ENCODE measurements at places on chromosomes 16 and 17. TPM values are rescaled to one million over a fixed set of nuclear protein-coding genes. Genes with fewer than 3 reads are reported as not detected.

DNA sequence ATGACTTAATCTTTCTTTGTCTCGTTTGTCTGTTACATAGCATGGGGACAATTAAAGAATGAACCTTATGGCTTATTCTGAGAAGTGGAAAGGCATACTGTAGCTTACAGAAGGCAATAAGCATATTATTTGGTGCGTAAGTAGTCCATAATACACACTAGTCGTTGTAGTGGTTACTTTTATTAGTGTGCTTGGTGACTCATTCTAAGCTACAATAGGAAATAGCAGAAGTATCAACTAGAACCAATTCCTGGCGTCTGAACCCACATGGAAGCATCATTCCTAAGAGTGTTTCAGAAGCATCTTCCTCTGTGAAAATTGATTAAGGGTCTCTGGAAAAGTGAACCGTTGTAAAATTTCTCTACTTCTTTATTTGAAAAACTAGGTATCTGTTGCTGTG, 777.8 kb upstream of the EEF2KMT start:
- no peak for DNase-seq

DNA sequence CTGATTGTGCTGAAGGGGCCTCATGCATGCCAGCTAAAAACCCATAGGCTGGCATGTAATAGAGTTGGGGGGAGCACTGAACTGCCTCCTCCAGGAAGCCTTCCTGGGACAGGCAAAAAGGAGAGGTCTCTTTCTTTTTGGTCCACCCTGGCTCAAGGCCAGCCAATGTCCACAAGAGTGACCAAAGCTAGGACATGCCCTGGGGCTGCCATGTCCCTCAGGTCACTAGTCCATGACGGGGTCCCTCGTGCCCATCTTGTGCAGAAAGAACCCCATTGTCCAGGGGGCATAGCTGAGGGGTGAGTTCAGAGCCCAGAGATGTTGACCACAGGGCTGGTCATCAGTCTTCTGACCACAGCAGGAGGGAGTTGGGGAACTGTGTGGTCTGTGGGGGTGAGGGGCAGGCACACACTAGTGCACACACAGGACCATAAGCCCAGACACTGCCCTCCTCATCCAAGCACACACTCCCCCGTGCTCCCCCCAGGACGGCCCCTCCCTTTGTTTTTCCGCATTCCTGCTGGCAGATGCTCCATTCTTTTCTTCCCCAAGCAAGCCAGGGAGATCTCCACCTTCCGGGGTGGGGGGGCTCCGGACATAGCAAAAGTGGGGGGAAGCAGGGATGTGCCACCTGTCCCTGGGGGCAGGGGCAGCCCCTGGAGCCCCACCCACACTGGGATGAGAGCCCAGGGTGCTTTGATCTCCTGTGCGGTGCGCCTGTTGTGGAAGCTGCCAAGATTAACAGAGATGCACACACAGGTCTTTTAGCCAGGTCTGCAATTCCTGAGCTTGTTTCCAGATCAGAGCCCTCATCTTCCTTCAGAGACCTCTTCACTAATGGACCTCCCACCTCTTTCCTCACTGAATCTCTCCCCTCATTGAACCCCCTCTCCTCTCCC, 25.2 kb upstream of the PHB1 start:
- DNase-seq: peak; percentile 89

GRCh38 chr17:38600416-38600815, 5.3 kb downstream of the SRCIN1 start:
- peak; percentile 63 for DNase-seq

DNA sequence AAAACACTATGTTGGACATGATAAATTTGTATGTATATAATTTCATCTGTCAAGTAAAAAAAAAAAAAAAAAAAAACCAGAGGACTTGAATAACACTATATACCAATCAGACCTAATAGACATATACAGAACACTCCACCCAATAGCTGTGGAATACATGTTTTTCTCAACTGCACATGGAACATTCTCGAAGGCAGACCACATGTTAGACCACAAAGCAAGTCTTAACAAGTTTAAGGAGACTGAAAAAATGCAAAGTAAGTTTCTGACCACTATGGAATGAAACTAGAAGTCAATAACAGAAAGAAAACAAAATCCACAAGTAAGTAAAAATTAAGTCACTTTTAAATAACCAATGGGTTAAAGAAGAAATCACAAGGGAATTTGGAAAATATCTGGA, 8.4 kb upstream of the CNTNAP4 start:
- no peak for DNase-seq

- DNase-seq: no peak
These were observed 4.0 kb upstream of the APOH start for GRCh38 chr17:66233023-66233753.

DNA sequence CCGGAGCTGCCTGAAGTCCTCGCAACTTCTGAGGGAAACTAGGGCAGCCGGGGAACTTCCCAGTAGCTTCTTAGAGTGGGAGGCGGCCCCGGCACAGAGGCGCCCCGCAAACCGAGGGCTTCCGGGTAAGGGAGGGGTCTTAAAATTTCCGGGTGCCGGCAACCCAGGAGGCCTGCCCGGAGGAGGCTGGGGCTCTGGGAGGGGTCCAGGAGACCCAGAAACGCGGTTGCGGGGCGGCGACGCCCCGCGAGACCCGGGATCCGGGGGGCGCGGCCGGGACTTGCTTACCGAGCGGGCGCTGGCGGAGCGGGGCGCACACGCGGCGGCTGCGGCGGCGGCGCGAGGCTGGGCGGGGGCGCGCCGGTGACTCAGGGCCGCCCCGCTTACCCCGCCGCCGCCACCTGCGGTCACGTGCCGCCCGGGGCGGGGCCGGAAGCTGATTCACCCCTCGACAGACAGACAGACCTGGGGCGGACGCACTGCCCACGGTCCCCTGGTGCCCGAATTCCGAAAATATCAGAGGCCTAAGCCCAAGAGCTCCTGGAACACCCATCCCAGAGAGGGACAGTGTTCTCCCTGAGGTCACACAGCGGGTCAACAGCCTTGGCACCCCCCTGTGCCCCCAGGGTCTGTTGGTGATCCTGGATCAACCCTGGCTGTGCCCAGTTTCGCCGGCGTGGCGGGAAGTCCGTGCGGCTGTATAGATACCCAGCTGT, at the start of gene FAM83G:
Gene FAM83G, minus strand, starts transcription at position 344 of the 716 bp plus-strand sequence. CDS start 723 bp downstream, outside the sequence.
- DNase-seq: peak; percentile 97

- peak; percentile 73 for DNase-seq
These were observed 31.4 kb upstream of the CDC42EP4 start for GRCh38 chr17:73343168-73343634.

DNA sequence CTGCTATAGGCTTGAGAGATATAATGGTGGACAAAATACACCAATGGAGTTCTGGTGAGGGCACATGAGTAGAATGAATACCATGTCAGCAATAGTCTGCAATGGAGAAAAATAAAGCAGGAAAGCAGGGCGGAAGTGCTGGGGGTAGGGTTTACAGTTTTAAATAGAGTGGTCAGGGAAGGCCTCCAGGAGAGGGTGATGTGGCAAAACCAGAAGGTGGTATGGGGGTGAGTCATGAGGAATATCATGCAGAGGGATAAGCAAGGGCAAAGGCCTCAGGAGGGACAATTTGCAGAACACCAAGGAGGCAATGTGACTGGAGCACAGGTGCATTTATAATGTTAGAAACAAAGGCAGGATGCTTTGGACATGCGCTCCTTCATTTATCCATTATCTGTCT, 102.0 kb downstream of the ITFG1 start:
- no peak for DNase-seq

DNA sequence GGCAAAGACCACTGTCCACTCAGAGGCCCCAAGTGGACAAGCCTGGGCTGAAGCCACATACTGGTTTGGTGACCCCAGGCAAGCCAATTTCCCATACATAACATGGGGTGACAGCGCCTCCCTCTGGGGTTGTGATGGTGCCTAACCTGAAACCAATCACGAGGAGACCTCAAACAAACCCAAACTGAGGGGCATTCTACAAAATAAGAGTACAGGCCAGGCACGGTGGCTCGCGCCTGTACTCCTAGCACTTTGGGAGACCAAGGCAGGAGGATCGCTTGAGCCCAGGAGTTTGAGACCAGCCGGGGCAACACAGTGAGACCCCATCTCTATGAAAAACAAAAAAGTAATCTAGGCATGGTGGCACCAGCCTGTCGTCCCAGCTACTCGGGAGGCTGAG, 3.6 kb downstream of the P2RX5 start:
- DNase-seq: peak; percentile 68

GRCh38 chr17:75652934-75653549, 13.9 kb downstream of the RECQL5 start:
- peak; percentile 87 for DNase-seq

- peak; percentile 65 for DNase-seq
These were observed 18.3 kb upstream of the GNA13 start for GRCh38 chr17:65074778-65075250.

- DNase-seq: no peak
These were observed 35.3 kb downstream of the LDHD start for GRCh38 chr16:75081179-75081859.

- DNase-seq: peak; percentile 75
These were observed 212.5 kb downstream of the KATNIP start for GRCh38 chr16:27762441-27762840.

- no peak for DNase-seq
These were observed 48.4 kb upstream of the ALDH3A1 start for GRCh38 chr17:19796457-19796856.

DNA sequence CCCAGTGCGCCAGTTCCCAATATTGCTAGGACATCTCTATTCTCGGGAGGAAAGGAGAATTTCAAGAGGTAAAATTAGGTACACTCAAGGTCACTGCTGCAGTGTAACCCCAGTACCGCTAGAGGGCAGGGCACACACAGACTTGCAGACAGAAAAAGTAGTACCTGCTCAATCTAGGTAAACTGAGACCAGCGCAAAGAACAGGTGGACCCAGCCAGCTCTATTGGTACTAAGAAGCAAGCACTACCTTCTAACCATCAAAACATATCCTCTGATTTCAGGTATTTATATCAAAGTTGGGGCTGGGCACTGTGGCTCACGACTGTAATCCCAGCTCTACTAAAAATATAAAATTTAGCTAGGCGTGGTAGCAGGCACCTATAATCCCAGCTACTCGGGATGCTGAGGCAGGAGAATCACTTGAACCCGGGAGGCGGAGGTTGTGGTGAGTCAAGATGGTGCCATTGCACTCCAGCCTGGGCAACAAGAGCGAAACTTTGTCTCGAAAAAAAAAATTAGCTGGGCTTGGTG, 3.6 kb upstream of the WDR81 start:
- peak; percentile 93 for DNase-seq

GRCh38 chr16:12559714-12560113, 244.0 kb downstream of the CPPED1 start:
- DNase-seq: no peak

- DNase-seq: peak; percentile 45
These were observed 141.2 kb downstream of the WWOX start for GRCh38 chr16:78240459-78241222.

DNA sequence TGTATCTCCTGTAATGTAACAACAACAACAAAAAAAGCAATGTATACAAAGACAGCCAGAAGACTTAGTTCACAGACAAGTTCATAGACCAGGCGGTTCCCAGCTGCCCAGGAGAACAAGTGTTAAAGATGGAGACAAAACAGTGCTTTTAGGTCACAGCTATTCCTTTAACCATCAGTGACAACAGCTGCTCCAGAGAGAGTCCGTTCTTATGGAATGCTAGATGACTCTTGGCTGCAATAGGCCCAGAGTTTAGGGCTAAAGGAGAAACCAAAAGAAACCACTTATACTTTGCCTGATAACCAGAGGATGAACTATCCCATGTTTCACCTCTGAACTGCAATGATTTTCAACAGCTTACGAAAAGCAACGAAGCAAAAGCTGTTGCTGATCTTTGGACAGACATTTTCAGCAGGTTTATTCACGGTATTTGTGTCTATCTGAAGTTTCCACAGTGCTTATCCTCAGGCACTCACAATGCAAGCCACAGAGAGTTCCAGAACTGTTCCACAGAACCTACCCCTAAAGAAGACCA, 6.0 kb downstream of the ZCCHC14 start:
- DNase-seq: no peak

- DNase-seq: peak; percentile 55
These were observed 2.5 kb upstream of the MAP3K14 start for GRCh38 chr17:45319239-45319703.

WNT9B gene
- 0.36 TPM for total RNA-seq

NPIPA5 gene
- 5.4 TPM for total RNA-seq

CCL17 gene
- not detected for total RNA-seq

KRTAP1-5 gene
- 31.8 TPM for total RNA-seq

INO80E gene
- total RNA-seq: 14.5 TPM

ACSM2B gene
- not detected for total RNA-seq

LGALS9B gene
- not detected for total RNA-seq

KCNJ16 gene
- total RNA-seq: not detected

ALDH3A2 gene
- 61.0 TPM for total RNA-seq
